ENCODE measurements at places on chromosomes 2 and 18.

GRCh38 chr2:235083822-235084221, 132.0 kb downstream of the SH3BP4 start:
- no peak for DNase-seq

GRCh38 chr2:11949732-11950523, 203.5 kb downstream of the LPIN1 start:
- no peak for DNase-seq

DNA sequence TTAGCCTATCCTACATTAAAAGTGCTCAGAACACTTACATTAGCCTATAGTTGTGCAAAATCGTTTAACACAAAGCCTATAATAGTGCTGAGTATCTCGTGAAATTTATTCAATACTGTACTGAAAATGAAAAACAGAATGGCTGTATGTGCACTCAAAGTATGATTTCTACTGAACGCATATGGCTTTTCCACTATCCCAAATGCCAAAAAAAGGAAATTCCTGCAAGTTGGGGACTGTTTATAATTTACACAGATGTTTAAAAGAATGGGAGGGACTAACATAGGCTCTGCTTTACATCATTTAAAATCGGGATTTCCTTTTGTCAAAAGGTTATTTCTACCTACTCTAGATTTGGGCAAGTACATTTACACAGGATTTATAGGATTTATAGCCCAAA, 101.4 kb upstream of the PELI1 start:
- DNase-seq, result no peak

GRCh38 chr18:7844418-7844817, 277.3 kb downstream of the PTPRM start:
- DNase-seq, result no peak

DNA sequence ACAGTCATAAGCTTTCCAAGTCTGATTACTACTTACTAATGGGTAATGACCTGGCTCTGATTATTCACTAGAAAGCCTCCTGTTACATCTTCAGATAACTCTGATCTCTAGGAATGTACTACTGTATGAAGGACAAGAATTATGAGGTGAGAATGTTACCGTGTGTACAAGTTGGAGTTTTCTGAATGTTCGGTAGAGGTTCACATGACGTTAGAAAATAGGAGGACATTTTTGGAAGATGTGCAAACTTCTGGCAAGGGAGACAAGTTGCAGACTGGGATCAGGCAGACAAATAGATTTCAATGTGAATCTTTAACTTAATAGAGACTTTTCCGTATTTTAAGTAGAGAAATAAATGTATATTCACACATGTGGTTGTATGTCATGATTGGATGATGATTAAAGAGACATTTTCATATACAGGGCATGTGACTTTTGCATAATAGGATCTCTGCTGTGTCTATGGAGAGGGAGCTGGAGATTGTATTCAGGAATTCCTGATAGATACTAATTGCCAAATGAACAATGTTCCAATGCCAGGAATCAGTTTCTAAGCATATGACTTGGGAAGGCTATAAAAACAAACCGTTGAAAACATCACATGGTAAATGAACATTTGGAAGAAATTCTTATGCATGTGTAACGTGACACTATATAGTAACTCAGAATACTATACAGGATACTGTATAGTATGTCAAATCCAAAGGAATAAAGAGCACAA, 1695.8 kb upstream of the PIK3C3 start:
- no peak for DNase-seq

DNA sequence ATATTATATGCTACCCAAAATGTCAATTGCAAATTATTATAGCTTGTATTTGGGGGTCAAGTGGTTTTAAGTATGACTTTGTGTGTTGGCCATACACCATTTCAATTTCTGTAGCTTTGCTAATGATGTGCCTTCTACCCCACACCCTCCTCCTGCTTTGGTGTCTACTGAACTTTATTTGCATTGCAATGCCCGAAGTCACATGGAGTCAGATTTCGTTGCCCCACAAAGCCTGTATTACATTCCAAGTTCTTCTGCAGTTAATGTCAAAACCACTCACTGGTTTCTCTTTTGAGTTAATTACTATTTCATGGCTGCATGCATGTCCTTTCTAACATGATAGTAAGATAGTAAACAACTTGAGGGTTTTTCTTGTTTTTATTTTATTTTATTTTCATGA, 528.9 kb downstream of the RIT2 start:
- DNase-seq, result no peak

DNA sequence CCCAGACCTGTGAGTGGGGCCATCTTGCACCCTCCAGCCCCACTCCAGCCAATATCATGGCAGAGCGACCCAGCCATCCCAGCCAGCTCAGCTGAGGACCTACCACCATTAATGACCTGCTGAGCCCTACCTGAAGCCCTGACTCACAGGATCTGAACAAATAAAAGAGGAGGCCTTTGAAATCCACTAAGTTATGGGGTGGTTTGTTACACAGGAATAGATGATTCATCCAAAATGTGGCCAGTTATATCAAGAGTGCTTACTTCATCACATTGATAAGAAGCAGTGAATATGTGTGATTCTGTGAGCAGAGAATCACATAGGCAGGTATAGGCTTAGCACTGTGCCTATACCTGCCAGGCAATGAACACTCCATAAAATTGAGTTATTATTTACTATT, 34.7 kb upstream of the FAM124B start:
- DNase-seq, result no peak

GRCh38 chr2:98484121-98484557, 39.5 kb downstream of the INPP4A start:
- no peak for DNase-seq

GRCh38 chr18:55509631-55510324, 78.2 kb downstream of the TCF4 start:
- DNase-seq, result no peak

DNA sequence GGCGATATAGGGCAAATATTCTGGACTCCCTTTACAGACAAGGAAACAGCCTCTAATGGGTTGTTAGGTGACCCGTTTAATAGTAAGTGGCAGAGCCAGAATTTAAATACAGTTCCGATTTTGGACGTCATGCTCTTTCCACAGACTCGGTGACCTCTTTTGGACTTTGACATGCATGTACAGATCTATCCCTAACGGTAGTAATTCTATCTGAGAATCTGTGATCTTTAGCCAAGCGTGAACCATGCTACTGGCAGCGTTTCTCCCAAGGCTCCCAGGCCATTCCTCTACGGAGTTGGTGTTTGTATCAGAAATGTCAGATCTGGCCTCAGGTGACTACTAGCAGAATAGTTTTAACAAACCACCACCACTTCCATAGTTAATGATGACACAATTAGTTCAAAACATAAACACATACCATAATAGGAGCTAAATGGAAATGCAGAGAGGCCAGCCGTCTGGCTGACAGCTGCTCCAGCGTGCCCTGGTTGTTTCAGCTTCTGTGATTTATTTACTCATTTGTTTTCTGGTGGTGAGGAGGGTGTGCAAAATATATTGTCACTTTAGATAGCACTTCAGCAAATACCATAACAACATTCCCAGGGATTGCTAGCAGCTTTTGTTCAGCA, 304.6 kb upstream of the LYPD1 start:
- DNase-seq, result no peak

DNA sequence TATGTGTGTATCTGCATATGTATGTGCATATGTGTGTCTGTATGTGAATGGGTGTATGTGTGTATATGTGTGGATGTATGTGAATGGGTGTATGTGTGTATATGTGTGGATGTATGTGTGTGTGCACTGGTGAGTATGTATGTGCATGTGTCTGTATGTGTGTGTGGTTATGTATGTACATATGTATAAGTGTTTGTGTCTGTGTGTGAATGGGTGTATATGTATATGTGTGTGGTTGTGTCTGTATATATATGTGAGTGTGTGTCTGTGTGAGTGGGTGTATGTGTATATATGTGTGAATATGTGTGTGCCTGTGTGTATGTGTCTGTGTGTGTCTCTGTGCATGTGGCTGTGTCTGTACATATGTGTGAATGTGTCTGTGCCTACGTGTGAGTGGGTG, 748.4 kb upstream of the HS6ST1 start:
- no peak for DNase-seq

DNA sequence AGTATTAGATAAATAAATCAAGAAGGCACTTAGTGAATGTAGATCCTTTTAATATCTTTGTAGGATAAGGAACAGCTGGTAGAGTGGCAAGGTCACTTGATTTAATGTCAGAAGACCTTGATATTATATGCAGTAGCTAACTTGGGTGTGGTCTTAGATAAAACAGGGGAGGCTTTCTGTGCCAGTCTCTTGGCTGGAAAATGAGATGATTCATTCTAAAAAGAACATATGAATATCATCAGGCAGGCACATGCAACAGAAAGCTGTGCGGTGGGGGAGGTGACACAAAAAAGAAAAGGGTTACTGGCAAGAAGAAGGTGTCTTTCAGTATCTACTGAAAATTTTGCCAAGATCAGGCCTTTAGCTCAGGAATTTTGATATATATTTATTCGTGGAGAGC, 931.7 kb upstream of the CELF4 start:
- no peak for DNase-seq

- no peak for DNase-seq
Observed at GRCh38 chr2:196915507-196916189, 10.9 kb downstream of the PGAP1 start.

- no peak for DNase-seq
Observed at GRCh38 chr2:134999521-134999920, 47.7 kb downstream of the MAP3K19 start.

- DNase-seq, result peak; percentile 3
Observed at GRCh38 chr2:175353275-175353674, 171.8 kb upstream of the ATP5MC3 start.

GRCh38 chr2:241161646-241162281, 11.5 kb downstream of the PPP1R7 start:
- peak; percentile 63 for DNase-seq

- DNase-seq, result no peak
Observed at GRCh38 chr2:3470856-3471737, 48.2 kb downstream of the ADI1 start.

- DNase-seq, result no peak
Observed at GRCh38 chr2:239192975-239193374, 207.8 kb downstream of the HDAC4 start.
